Left lung (tissue), 14 donors: ENCODE measurements at places on chromosomes 7 and 10. TPM values are rescaled to one million over a fixed set of nuclear protein-coding genes. Genes with fewer than 3 reads are reported as not detected.

GRCh38 chr10:68424454-68425014 lies 17.5 kb upstream of the RUFY2 start:
- no peak for DNase-seq

The ST8SIA6 gene
- total RNA-seq: 7.5 TPM

GRCh38 chr7:38561166-38561565 lies 70.0 kb downstream of the AMPH start:
- no peak for DNase-seq

- DNase-seq: peak; percentile 72
Measured at GRCh38 chr7:127582361-127582760, 3.0 kb downstream of the GCC1 start.

DNA sequence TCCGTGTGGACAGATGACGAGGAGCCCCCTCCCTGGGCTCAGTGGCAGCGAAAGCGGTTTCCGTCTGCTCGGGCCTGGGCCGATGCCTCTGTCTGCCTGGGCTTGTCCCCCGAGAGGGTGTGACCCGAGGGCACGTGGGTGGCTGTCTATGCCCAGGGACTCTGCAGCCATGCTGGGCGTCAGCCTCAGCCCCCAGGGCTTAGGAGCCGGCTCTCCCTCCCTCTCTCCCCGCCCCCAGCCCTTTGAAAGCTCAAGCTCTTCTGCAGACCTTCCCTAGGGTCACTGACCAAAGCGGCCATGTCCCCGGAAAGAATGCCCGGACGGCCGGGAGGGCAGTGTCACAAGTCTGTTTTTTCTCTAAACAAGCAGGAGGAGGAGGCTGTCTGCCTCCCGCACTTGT lies 7.1 kb downstream of the MICALL2 start:
- DNase-seq: no peak

GRCh38 chr7:299169-299568 lies 9.2 kb downstream of the FOXL3 start:
- no peak for DNase-seq

The SPDYE1 gene
- not detected for total RNA-seq

DNA sequence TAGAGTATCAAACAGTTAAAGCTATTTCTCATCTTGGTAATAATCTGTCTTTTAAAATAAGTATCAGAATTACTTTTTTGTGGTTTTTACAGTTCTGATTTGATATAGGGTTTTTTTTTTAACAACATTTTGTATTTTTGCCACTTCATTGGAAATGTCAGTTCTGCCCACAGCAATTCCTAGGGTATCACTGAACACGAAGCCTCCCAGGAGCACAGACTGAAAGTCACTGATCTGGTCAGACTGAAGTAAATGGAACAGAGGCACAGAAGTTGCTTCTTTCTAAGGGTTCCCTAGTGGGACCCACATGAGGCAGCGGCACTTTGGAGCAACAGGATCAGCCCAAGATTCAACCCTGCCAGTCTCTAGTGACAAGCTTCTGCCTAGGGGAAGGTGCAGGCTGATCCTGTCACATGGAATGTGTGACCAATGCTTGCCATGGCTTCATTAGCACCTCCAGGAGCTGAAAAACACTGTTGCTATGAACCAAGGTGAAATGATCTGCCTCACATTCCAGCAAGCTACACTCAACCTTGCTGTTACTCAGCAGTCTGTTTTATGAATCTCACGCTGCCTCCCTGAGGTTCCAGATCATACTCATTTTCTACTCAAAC lies 273.4 kb upstream of the CSTF2T start:
- DNase-seq: no peak

The AKR1E2 gene
- 4.8 TPM for total RNA-seq

The PSMA2 gene
- 111 TPM for total RNA-seq

GRCh38 chr10:121880895-121881294 lies 46.9 kb downstream of the ATE1 start:
- DNase-seq: peak; percentile 54

DNA sequence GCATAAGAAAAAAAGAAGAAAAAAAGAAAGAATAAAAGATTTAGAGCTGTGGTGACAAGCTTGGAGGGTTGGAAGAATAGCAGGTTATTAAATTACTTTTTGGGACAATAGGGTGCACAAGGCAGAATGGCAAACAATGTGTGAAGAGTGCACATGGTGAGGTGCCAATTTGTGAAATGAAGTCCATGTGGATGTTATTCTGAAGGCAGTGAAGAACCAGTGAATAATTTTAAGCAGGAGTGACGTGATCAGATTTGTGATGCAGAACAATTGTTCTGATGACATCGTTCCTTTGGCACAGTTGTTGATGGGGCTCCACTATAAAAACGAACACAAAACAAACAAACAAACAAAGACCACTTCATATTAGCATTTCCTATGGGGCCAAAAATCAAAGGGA lies 700.3 kb downstream of the NRG3 start:
- DNase-seq: no peak

The GNGT1 gene
- total RNA-seq: not detected

The ACBD7 gene
- 1.3 TPM for total RNA-seq

The PIP gene
- 6.9 TPM for total RNA-seq

- DNase-seq: no peak
Measured at GRCh38 chr10:119469846-119470245, 72.7 kb downstream of the RGS10 start.

- peak; percentile 76 for DNase-seq
Measured at GRCh38 chr7:66326501-66327215, 121.5 kb downstream of the TPST1 start.

GRCh38 chr7:74143383-74143782 lies 30.8 kb upstream of the EIF4H start:
- DNase-seq: no peak

GRCh38 chr7:124323597-124323996 lies 290.7 kb upstream of the TMEM229A start:
- no peak for DNase-seq

The MTERF1 gene
- total RNA-seq: 14.5 TPM

The TUBB8 gene
- total RNA-seq: not detected

The CFAP43 gene
- total RNA-seq: 0.70 TPM

GRCh38 chr10:67665491-67665890 lies 30.5 kb downstream of the CTNNA3 start:
- DNase-seq: no peak

- DNase-seq: no peak
Measured at GRCh38 chr7:20557116-20557515, 58.4 kb upstream of the ABCB5 start.

DNA sequence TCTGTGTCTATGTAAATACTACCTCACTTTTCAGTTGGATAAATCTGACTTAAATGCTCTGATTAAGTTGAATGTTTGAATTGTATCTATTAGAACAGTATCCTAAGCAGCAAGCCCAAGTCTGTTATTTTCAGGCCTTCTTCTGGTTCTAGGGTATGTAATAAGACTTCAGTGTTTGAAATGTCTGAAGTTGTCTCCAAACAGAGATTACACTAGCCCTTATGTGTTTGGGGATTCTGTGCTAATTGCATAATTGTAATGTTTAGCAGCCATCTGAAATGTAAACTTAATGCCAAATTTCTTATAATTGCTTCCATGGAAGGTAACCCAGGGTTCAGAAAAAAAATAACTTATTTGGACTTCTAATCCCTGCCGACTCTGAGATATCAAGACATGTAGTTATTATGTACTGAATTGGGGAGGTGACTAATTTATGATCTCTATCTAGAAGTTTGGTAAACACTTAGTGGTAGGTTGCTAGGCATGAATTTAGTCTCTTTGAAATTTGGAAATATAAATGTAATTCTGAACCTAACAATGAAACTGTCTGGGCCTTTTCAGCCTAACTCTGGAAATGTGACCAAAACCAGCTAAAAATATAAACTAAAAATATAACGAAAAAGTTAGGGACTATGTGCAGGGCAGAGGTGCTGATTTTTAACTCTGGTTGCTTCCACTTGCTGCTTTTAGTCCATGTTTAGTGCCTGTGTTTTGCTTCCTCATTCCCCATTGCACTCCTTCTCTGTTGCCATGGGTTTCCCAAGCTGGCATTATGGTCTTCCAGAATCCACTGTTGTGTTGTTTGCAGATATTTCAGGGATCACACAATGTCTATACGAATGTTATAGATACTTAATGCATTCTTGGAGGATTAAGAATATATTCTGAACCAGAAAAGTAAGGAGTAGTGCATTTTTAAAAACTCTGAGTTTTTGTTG lies 54.8 kb downstream of the MCU start:
- DNase-seq: no peak

- DNase-seq: no peak
Measured at GRCh38 chr7:32761451-32762205, 129.9 kb downstream of the KBTBD2 start.

The OR2A5 gene
- not detected for total RNA-seq

DNA sequence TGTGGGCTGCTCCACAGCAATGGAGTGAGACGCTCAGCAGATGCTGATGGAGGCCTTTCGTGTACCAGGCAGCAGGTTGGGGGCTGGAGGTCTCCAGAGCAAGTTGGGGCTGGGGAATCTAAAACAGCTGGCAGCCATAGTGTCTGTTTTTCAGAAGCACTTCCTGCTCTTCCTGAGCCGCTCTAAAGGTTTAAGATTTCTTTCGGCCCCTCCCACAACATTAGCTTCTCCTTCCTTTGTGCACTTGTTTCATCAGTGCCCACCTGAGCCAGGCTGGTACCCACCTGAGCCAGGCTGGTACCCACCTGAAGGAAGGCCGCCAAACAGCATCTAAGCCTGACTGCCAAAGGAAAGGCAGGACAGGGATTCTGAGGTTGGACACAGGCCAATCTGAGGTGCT lies 18.4 kb upstream of the WAPL start:
- DNase-seq: no peak

DNA sequence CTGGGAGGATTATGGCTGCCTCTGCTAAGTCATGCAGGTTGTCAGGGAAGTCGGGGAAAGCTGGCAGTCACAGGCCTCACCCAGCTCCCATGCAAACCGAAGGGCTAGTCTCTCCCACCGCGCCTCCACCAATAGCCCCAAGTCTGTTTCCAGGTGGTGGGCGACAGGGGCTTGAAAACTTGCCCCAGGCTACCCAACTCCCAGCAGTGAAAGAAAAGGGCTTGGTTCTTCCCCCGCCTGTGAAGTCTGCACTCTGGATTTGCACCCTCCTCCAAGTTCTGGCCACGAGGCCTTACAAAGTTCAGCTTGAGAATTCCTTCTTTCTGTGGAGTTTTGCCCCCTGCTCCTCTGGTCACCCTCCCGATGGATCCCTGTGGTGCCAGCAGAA lies 99.9 kb upstream of the CHST15 start:
- DNase-seq: no peak

DNA sequence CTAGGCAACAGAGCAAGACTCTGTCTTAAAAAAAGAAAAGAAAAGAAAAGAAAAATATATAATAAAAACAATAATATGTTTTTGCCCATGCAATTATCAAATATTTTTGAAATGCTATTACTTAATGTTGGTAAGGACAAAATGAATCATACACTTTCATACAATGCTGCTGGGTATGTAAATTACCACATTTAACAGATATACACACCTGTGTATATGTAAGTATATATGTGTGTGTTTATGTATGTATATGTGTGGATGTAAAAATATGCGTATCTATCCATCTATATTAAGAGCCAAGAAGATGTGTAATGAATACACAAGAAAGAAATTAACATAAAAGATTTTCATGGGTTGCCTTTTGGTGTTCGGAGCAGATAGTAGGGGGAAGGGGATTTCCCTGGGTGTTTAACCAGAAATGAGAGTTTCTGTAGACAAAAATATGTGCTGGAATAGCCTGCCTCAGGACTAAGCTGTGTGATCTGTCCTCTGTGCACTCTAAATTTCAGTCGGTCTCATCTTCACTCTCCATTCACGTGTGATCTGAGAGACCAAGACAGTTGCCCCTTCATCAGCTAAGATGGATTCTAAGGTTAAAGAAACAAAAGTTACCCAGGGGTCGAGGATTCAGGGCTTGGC lies 61.2 kb downstream of the PRKCQ start:
- no peak for DNase-seq

The PRR15 gene
- 1.8 TPM for total RNA-seq

DNA sequence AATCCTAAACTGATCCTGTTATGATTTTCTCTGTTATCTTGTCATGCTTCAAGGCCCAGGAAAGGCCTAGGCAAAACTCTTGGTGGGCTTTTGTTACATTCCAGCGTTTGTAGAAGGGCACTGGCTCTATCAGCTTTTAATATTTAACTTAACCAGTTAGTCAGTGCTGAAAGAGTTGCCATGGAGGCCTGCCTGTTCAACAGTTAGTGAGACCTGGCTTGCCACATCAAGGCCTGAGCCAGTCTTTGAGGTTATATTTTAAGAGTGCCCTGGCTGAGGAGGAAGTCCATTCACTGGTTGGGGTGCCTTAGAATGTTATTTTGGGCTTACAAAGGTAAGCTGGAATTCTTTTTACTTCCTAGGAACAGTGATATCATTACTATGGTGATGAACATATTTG lies 144.1 kb upstream of the NRG3 start:
- DNase-seq: peak; percentile 10

DNA sequence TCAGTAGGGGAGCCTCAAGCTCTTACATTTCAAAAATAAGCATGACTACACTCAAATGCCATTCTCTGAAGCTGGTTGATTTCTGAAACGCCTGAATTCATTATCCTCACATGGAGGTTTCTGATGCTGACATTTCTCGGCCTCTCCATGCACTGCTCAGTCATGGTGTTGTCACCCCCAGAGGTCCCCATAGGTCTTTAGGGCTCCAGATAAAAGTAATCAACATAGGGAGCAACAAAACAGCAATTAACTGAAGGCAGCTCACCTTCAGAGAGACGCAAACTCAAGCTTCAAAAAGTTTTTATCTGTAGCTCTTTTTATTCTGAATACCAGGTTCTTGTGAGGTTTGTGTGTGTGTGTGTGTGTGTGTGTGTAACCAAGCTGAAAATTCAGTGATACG lies 223.2 kb upstream of the LRRN3 start:
- no peak for DNase-seq

The HABP2 gene
- 0.24 TPM for total RNA-seq

The DCLRE1C gene
- total RNA-seq: 8.3 TPM

DNA sequence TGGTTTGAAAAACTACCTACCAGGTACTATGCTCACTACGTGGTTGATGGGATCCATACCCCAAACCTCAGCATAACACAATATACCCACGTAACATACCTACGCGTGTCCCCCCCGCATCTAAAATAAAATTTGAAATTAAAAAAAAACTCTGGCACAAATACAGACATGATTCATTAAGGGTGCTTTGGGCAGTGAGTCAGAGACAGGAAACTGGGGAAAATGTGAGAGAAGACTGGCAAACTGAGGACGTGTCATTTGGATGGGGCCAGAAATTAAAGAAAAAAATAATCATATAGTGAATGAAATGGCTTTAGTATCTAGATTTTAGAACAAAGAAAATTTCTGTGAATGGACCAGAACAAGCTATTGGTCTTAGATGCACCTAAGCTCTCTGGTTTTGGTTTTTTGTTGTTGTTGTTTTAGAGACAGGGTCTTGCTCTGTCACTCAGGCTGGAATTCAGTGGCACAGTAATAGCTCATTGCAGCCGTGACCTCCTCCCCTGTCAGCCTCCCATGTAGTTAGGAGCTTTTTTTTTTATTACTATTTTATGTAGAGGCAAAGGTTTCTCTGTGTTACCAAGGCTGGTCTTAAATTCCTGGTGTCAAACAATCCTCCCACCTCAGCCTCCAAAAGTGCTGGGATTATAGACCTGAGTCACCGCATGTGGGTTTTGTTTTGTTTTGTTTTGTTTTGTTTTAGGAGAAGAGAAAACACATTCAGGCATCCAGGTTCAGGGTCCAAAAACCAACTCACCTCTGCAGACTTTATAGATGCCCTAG lies 5.9 kb upstream of the PRSS58 start:
- DNase-seq: no peak

GRCh38 chr7:50502001-50502684 lies 52.0 kb upstream of the FIGNL1 start:
- DNase-seq: peak; percentile 33

The MMD2 gene
- not detected for total RNA-seq
